ENCODE measurements at places on chromosomes 11 and 22.
A peak's percentile ranks its signal among the peaks of the same experiment; 100 is the strongest.

GRCh38 chr11:86670911-86671310 lies 1.5 kb downstream of the ME3 start:
- DNase-seq = no peak

DNA sequence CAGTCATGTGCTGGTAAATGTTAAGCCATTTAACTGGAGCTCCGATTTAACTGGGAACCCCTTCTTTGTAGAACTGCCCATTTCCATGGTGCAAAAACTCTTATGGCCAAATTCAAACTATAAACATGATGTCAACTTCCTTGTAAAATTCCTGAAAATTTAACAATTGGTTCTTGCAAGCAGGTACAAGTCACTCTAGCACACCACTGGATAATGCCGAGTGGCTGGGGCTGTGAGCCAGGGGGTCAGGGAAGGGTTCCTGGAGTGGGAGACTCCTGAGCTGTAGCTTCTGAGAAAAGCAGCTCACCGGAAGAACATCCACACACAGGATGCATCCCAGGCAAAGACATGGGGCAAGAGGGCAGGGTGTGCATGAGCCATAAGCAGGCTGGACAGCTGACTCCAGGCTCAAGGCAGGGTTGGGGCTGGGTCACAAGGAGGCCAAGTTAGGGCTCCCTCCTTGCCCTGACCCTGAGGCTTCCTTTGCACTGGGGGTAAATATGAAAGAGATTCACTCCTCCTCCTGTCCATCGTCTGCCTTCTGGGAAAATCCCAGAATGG lies 18.2 kb downstream of the P2RY2 start:
- no peak for DNase-seq

- no peak for DNase-seq
Observed at GRCh38 chr11:4197112-4197511, 102.5 kb downstream of the RRM1 start.

GRCh38 chr11:79412761-79413160 lies 28.1 kb downstream of the TENM4 start:
- no peak for DNase-seq

GRCh38 chr11:368414-369335 lies 624 bp upstream of the B4GALNT4 start:
- no peak for DNase-seq

DNA sequence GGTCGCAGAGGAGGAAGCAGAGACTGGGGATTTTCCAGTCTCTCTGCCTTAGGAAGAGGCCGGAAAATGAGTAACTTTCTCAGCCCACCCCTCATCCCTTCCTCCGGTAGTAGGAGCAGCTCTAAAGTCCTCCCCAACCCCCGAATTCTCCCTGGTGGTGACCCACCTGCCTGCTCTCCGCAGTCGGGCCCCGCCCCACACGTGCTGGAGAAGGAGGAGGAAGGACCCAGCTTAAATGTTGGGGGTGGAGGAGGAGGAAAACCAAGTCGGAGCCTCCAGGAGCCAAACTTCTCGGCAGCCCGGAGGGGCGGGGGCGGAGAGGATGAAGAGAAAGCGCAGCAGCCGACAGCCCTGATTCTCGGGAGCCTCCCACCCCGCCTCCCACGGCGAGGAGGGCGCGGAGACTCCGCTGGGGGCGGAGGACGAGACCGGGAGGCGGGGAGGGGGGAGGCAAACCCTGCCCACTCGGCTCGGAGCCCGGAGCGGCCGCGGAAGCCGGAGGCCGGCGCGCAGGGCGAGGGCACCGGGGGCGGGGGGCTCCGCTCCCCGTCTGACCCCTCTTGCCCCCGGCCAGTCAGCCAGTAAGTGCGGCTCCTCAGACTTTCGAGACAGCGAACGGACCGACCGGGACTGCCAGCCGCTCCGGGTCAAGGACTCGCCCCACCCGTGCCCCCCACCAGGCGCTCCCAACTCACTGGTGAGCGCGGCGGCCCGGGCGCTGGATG lies at the start of gene TPBGL:
TSS of gene TPBGL (plus strand) at position 464 of the 725 bp plus-strand sequence. CDS start 276 bp downstream, outside the sequence.
- no peak for DNase-seq

DNA sequence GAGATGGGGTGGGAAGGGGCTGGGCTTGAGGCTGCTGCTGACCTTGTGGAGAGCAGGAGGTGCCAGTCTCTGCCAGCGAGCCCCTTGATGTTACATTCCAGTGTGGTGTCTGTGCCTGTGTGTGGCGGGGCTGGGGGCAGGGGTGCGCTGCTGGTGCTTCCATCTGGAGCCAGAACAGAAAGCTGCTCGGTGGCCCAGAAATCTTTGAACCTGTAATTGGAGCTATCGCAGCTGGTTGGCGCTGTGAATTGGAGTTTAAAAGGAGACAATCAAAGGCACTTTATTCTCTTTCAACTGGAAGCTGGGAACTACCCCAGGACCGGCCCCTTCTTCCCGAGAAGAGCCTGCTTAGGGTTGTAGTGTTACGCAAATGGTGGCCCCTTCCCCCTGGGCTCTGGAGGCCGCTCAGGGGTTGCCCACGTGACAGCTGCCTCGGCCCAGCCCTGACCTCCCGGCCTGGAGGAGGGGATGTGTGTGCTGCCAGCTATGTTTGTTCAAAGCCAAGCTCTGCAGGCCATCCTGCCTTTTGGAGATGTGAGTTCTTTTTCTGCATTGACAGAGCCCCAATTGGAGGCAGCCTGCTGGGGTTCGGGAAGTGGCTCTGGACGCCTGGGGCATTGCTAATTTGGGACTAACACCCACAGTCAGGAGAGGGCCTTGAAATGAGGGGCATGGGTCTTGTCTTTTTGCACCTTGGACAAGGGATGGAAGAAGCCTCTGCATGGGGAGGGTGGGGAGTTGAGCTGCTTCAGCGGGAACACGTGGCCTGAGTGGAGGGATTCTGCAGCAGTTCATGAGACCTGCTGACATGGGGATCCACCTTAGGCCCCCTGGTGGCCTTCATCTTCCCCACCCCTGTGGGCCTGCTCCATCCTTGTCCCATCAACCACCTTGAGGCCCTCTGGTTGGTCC lies 14.0 kb upstream of the ARSA start:
- DNase-seq = peak; percentile 5

- DNase-seq = peak; percentile 1
Observed at GRCh38 chr11:20388096-20389055, 860 bp downstream of the PRMT3 start.

- no peak for DNase-seq
Observed at GRCh38 chr11:113440816-113441215, 34.4 kb downstream of the DRD2 start.

- no peak for DNase-seq
Observed at GRCh38 chr22:45650721-45651120, 20.9 kb upstream of the ATXN10 start.

DNA sequence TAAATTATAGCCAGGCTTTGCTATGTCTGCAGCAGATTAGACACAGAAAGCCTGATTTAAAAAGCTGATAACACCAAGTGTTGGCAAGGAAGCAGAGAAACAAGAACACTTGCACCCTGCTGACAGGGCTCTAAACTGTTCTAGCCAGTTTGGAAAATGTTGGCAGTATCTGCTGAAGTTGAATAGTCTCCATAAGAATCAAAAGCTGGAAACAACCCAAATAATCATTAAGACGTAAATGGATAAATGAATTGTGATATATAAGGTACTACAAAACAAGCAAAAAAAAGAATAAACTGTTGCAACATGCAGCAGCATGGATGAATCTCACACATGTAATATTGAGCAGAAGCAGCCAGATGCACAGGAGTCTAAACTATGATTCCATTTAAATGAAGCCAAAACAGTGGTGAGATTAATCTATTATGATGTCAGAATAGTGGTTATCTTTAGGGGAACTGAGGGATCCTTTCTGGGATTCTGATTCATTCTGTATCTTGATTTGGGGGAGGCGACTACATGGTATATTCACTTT lies 40.4 kb upstream of the ADORA2A start:
- no peak for DNase-seq

- no peak for DNase-seq
Observed at GRCh38 chr22:32737811-32738497, 63.6 kb upstream of the TIMP3 start.

DNA sequence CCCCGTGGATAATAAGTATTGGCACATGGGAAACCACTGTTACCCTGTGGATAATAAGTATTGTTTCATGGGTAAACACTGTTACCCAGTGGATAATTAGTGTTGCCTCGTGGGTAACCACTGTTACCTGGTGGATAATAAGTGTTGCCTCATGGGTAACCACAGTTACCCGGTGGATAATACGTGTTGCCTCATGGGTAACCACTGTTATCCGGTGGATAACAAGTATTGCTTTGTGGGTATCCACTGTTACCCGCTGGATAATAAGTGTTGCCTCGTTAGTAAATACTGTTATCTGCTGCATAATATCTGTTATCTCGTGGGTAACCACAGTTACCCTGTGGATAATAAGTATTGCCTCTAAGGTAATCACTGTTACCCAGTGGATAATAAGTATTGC lies 25.5 kb upstream of the NXPE4 start:
- no peak for DNase-seq

GRCh38 chr11:11416917-11417316 lies 63.9 kb upstream of the CSNK2A3 start:
- peak; percentile 21 for DNase-seq

- no peak for DNase-seq
Observed at GRCh38 chr22:41570221-41570620, 9.4 kb downstream of the CSDC2 start.

- DNase-seq = no peak
Observed at GRCh38 chr11:86570020-86570419, 102.4 kb downstream of the ME3 start.

GRCh38 chr11:63639199-63639832 lies 25.1 kb upstream of the PLAAT3 start:
- peak; percentile 16 for DNase-seq
